OCI-M1 (cell line): ENCODE measurements at places on chromosomes 3 and 15.
A peak's percentile ranks its signal among the peaks of the same experiment; 100 is the strongest.

DNA sequence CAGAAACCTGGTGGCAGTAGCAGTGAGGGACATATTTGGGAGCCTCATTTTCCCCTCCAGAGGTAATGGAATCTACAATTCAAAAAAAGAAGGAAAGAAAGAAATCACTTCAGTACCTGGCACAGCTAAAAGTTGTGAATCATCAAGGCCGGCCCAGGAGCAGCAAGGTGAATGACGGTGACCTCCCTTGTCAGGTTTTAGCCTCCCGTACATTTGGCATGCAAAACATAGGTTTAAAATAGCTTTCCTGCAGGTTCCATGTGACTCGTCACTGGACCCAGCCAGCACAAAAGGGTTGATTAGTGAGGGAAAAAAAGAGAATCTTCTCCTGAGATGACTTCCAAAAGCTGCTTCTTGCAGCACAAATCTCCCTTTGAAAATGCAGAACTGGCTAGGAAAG lies 394.2 kb downstream of the LSAMP start:
- DNase-seq: no peak

DNA sequence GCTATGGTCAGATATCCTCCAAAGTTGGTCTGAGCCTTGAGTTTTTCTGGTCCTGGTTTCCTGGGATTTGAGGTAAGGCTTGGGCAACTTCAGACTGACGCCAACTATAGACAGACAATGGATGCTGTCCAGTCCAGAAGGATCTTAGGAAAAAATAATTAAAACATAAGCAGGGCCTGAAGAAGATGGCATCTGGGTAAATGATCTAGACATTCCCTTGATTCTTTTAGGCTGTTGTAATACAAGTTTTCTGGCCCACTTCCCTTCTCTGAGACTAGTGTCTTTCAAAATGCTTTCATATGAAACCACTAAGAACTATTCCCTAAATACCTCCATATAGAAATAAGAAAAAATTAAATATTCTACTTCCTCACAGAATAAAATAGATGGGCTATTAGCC lies 47.7 kb upstream of the PLXND1 start:
- DNase-seq: no peak

DNA sequence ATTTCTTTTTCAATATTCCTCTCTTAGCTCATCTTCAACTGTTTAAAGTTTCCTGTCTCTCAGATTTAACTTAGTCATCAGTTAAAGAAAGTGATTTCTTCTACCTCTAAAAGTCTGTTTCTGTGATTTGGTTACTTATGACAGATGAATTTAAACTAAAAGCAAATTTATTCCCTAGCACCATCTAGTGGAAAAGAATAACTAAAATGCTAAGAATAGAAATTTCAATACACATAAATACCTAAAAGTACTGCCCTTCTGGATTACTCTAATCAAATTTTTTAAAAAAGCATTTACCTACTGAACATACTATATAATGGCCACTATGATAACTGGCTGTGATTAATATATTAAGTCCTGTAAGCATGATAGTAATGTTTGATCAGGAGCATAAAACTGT lies 14.0 kb upstream of the ZCWPW2 start:
- peak; percentile 41 for DNase-seq

DNA sequence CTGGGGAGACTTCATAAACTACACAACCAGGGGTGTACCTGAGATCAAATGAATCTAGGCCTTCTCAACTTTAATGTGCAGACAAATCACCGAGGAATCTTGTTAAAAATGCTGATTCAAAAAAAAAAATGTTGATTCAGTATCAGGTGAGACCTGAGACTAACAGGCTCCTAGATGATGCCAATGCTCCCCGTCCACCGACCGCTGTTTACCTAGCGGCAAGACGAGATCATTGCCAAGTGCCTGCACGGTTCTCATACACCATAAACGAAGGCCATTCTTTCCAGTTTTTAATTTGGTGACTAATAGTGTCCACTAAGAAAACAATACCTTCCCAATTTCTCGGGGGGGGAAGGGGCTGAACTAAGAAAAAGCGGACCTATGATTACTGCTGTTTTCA lies 2.5 kb upstream of the FSIP1 start:
- DNase-seq: no peak

DNA sequence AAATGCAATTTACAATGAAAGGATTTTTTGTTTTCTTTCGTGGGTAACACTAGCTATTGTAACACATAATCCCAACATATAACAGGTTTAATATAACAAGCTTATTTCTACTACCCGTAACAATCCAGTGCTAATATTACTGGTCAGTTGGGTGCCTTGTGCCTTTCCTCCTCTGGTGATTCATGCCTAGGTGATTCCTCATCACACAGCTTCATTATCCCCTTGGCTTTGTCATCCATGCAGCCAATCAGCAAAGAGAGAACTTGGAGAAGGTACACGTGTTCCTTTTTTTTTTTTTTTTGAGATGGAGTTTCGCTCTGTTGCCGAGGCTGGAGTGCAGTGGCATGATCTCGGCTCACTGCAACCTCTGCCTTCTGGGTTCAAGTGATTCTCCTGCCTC lies 30.7 kb downstream of the CHST14 start:
- no peak for DNase-seq

- no peak for DNase-seq
Observed at GRCh38 chr3:184272269-184272668, 3.6 kb upstream of the ECE2 start.

GRCh38 chr3:191076903-191077552 lies 122.0 kb upstream of the OSTN start:
- no peak for DNase-seq
